Naive thymus-derived CD8-positive, alpha-beta T cell (primary cell): ENCODE measurements at places on chromosomes 3 and 15. TPM values are rescaled to one million over a fixed set of nuclear protein-coding genes. Genes with fewer than 3 reads are reported as not detected.

ZBED2 gene
- total RNA-seq, result not detected

IGSF10 gene
- not detected for total RNA-seq

CNBP gene
- 403 TPM for total RNA-seq

TLR9 gene
- total RNA-seq, result 2.4 TPM

C3orf70 gene
- not detected for total RNA-seq

ST8SIA2 gene
- total RNA-seq, result not detected

SLC2A2 gene
- not detected for total RNA-seq

SPTBN5 gene
- total RNA-seq, result 0.96 TPM

IL5RA gene
- not detected for total RNA-seq

AMIGO3 gene
- 1.0 TPM for total RNA-seq

PLA1A gene
- total RNA-seq, result not detected

GASK1A gene
- total RNA-seq, result not detected

MED12L gene
- 0.29 TPM for total RNA-seq

CNTN3 gene
- total RNA-seq, result not detected

SEMA3G gene
- not detected for total RNA-seq

UBAP1L gene
- total RNA-seq, result 16.6 TPM

SEMA5B gene
- 0.16 TPM for total RNA-seq

PLA2G4B gene
- total RNA-seq, result 64.9 TPM

GTF2E1 gene
- total RNA-seq, result 23.9 TPM

SERPINI2 gene
- not detected for total RNA-seq

SEMA3B gene
- 1.1 TPM for total RNA-seq

CNTN4 gene
- total RNA-seq, result not detected

TOPBP1 gene
- 35.5 TPM for total RNA-seq

CCR5 gene
- total RNA-seq, result 0.23 TPM

MKRN2OS gene
- total RNA-seq, result not detected

PLCB2 gene
- total RNA-seq, result 166 TPM

EIF2B5 gene
- total RNA-seq, result 93.5 TPM

CD96 gene
- 330 TPM for total RNA-seq

CTXN2 gene
- not detected for total RNA-seq

APBA2 gene
- 216 TPM for total RNA-seq

SCG3 gene
- not detected for total RNA-seq

UPK1B gene
- total RNA-seq, result not detected

ZNF860 gene
- 2.1 TPM for total RNA-seq

POLQ gene
- total RNA-seq, result 0.36 TPM

IQCH gene
- total RNA-seq, result 0.38 TPM

IMPG2 gene
- total RNA-seq, result 1.1 TPM

COL6A5 gene
- total RNA-seq, result not detected

AADACL2 gene
- total RNA-seq, result not detected

C3orf49 gene
- total RNA-seq, result not detected

SMCO1 gene
- total RNA-seq, result not detected

GUCA1C gene
- total RNA-seq, result not detected

MORC1 gene
- not detected for total RNA-seq

GREM1 gene
- total RNA-seq, result not detected

KLHL6 gene
- 59.0 TPM for total RNA-seq

FBXL22 gene
- 2.1 TPM for total RNA-seq

TRH gene
- not detected for total RNA-seq

GOLGA8G gene
- total RNA-seq, result not detected

HIGD2B gene
- 0.47 TPM for total RNA-seq

CRABP1 gene
- not detected for total RNA-seq

ITPKA gene
- not detected for total RNA-seq

KLF15 gene
- total RNA-seq, result 1.6 TPM

SPINK8 gene
- not detected for total RNA-seq

MEX3B gene
- total RNA-seq, result 1.5 TPM

LIPH gene
- total RNA-seq, result not detected
